ENCODE measurements at places on chromosomes 6 and 20.

DNA sequence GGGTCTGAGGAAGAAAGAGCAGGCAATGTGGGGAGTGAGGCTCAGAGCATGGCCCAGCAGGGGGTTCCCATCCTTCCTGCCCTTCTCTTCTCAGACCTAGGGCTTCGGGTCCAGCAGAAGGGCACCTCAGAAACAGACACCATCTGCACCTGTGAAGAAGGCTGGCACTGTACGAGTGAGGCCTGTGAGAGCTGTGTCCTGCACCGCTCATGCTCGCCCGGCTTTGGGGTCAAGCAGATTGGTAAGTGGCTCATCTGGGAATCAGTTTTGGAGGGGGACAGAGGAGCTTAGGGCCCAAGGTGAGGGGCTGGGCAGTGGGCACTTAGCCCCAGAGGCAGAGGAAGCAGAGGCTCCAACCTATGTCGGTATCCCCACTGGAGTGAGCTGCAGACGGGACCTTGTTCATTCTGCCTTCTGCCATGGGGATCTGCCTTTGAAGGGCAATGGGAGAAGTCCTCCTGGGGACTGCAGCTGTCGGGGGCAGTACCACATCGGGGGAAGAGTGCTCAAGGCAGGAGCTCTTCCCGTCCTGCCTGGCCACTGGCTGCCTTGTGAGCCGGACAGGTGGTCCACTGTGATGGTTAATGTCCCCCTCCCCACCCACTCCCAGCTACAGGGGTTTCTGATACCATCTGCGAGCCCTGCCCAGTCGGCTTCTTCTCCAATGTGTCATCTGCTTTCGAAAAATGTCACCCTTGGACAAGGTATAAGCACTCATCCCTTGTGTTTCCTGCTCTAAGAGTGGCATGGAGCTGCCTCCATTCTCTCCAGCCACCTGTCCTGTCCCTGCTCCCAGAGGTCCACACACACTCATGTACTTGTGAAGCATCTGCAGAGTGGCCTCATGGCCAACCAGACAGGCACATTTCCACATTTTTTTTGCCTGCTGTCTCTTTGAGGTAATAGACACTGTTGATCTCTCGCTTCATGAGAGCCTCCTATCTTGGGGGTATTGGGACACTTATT, 4.7 kb downstream of the CD40 start:
- DNase-seq = no peak

DNA sequence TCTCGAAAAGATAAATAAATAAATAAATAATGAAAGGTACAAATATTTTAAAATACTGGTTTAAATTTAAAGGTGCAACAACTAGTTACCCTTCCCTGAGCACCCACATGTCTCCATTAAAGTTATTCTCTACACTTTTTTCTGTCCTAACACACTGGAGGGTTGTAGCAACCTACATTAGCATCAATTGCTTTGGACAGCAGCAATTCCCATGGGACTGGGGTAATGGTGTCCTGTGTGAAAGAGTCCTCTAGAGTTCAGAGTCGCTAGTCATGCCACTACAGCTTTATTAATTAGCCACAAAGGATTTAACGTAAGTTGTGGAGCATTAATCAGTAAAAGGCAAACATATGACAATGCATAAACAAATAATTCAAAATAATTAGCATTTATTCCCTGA, 14.1 kb upstream of the CD24 start:
- DNase-seq = no peak

DNA sequence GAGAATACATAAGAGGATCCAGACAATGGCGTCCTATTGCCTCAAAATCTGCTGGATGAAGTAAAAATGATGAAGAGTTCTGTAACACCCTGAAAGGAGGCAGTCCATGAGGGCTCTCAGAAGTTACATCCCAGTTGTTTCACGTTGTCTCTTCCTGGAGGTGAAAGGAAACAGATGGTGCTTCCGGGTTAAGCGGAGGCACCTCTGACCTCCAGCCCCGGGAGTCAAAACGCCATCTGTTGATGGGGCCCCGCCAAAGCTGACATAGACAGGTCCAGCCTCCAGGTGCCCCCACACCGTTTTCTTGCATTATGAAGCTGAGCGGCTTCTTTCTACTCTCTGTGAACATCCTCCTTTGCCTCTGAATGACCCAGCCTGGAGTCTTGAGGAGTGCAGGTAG, 9.5 kb downstream of the SEMG2 start:
- DNase-seq = no peak

DNA sequence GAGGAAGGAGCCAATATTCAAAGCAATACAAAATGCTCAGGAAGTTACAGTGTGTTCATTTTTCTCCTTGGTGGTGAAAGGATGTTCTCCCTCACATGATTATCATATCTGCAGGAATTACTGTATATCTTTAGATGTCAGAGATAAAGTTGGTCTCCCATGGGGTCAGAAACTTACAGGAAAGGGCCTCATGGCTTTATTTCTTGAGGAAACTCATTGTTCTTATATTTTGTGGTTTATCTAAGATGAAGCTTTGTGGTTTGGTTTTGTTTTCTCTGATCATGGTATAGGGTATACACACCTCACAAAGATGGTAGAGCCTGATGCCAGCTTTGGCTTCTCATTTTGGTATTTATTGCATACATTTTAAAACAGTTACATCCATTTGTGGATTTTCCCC, 100.5 kb upstream of the STXBP5 start:
- peak; percentile 17 for DNase-seq

GRCh38 chr6:38774929-38775707, 60.0 kb downstream of the DNAH8 start:
- DNase-seq = no peak

DNA sequence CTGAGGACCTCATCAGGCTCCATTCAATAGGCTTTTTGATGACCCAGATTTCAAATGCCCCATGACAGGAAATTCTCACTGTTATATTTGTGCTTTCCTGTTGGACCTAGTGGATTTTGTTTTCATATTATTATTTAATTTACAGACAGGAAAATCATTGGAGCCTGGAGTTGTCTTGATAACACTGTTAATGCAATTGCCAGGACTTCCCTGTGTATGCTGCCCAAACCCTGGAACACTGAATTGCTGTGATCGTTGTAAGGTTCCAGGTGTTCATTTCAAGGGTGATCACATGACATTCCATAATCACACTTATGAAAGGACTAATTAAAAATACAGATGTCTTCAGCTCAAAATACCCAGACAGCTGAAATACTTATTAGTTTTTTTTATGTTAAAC, 783.2 kb downstream of the DHX35 start:
- no peak for DNase-seq

DNA sequence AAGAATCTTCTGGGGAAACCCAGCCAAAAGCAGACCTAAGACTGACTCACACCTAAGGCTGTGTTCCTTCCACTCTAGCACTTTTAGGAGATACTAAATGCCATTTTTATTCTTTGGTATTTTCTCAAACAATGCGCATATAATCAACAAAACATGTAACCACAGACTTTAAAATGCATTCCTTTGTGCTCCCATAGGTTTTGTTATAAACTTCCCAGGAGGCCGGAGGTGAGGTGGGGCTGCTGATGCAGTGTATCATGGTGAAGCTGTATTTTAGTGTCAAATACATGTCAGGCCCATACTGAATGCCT, 155.2 kb downstream of the BTBD3 start:
- DNase-seq = no peak

DNA sequence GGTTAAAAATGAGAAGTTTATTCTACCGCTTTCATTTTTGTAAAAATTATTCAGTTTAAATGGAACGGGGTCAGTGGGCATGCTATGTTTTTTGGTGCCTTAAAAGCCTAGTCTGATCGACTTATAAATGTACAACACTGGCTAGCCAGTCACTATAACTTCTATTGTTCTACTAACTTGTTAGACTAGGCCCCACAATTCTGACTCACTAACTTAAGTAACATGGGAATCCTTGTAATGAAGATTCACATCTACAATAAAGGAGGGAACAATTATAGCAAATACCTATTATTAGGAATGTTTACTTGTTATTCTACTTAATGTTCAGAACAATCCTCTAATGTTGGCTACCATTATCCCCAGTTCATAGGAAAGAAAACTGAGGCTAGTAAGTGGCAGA, 28.5 kb downstream of the REPS1 start:
- no peak for DNase-seq

DNA sequence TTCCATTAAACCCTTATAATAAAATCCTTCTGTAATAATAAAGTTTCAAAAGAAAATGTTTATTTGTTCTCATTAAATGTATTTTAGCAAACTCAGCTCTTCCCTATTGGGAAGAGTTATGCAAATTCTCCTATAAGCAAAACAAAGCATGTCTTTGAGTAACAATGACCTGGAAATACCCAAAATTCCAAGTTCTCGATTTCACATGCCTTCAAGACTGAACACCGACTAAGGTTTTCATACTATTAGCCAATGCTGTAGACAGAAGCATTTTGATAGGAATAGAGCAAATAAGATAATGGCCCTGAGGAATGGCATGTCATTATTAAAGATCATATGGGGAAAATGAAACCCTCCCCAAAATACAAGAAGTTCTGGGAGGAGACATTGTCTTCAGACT, 3.8 kb downstream of the IL17A start:
- DNase-seq = no peak

GRCh38 chr6:73002588-73002987, 222.7 kb downstream of the KHDC1L start:
- no peak for DNase-seq

DNA sequence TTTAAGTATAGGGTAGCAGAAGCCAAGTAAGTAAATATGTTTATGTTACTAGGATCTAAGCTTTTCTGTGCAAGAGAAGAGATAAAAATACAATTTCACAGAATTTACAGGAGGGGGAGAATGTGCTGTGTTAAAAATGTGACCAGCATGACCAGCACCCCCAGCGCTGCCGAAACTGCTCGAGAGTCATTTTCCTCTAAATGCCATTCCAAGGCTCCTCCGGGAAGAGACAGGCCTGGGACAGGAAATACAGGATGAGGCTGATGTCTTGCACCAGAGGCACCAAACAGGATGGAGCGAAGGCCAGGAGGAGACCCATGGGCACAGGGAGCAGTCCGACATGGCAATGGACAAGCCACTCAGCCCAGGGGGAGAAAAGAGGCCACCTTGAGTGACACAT, 21.1 kb downstream of the TAF4 start:
- no peak for DNase-seq

DNA sequence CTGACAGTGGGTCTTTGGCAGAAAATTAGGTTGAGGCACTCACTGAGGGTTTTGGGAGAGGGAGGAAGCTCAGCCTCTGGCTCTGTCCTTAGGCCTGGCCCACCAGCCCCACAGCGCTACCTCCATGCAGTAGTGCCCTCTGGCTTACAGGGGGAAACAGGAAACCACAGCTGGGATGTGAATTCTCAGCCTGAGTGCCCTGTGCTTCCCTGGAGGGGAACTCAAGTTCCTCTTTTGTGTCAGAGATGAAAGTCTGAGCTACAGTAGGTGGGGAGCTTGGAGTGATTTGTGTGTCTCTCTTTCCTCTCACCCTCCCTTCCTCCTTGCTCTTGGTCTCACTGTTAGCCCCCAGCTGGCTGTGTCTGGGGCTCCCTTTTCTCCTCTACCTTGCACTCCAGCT, 48.2 kb upstream of the BLCAP start:
- DNase-seq = no peak

GRCh38 chr6:146857980-146858347, 259.2 kb downstream of the ADGB start:
- DNase-seq = peak; percentile 46

DNA sequence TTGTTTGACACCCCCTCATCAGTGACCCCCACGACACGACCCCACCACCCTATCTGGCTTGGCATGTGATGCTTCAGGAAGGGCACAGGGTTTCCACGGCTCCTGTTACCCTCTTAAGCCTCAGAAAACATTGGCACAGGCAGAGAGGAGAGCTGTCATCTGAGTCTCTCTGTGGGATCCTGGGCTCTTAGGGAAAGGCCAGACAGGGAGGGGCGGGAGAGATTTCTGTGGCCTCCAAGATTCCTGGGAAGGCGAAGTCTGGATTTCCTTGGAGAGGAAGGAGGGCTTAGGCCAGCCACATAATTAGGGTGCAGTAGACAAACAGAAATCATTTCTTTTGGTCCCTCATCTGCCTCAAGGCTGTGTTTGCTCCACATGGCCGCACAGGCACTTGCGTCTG, 191.6 kb upstream of the SNX9 start:
- peak; percentile 40 for DNase-seq

DNA sequence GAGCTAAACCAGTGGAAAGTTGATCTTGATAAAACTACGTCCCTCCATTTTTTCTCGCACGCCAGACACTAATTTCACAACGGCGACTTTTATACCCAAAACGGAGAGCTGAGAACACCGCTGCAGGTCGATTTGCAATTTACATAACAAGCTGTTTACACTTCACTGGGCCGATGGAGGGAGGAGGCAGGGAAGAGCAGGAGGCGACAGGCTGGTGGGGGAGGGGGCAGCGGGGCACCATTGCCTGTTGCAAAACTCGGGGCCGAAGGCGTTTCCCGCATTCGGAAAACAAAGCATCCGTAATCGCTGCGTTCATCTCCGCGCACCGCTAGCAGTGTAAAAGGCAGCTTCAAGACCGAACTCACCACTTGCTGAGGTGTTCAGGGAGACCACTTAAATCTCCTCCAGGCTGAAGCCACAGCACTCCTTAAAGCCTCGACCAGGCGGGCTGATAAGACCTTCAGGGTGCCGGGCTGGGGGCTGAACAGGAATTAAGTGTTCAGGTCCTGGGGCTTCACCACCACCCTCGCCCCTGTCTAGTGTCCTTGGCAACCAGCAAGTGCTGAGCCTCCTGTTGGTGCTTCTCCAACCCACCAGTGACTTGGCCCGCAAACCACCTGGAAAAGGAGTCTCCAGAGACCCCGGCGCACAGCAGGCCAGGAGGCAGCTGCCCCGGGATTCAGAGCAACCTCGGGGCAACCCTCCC, 2.0 kb upstream of the FOXC1 start:
- DNase-seq = no peak

DNA sequence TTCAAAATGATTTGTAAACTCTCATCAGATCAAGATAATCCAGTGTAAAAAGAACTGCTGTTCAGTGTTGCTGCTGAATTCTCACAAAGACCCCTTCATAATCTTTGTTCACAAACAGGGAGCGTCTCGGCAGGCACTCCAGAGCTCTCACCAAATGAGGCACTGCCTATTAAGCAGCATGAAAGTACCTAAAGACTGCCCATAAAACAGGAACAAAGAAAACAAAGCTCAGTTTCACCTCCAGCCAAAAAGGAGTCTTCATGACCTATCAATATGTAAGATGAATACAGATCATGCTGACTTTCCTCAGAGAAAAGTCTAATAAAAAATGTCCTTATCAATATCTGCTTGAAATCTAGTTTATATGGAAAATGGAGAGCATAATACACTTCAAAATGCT, 41.8 kb downstream of the GPR63 start:
- DNase-seq = no peak

DNA sequence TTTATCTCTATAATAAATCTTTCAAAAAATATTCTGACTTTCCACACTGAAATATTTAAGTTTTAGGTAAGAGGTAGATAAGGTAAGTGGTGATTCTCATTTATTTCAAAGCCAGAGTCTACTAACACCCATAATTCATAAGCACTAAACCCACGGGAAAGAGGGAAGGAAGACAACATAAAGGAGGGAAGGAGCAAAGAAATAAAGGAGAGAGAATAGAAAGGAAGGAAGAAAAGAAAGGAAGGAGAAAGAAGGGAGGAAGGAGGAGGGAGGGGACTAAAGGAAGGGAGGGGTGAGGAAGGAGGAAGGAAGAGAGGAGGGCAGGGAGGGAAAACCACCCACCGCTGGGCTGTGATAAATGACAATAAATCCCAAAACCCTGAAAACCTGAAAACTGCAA, 25.2 kb downstream of the MAP3K5 start:
- no peak for DNase-seq
